ENCODE measurements at places on chromosomes 16 and 17.

GRCh38 chr16:85903559-85903958, 4.6 kb downstream of the IRF8 start:
- DNase-seq: no peak

DNA sequence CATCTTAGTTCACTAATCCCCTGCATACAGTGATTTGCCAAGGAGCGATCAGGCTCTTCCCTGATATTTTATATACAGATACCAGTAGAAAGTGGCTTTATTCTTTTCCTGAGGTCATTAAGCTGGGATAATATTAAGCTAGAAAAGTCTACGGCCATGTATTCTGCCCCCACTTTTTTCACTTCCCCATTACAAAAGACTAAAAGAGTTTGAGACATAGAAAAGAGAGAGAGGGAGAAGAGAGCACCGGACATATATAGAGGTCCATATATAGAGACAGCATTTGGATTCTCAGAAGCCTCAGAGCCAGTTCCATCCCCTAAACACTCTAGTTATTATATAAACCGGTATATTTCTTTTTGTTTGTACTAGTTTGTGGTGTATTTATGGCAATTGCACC, 166.5 kb upstream of the ANKFN1 start:
- DNase-seq: no peak

GRCh38 chr17:17834974-17835373, 1.8 kb downstream of the SREBF1 start:
- DNase-seq: no peak

DNA sequence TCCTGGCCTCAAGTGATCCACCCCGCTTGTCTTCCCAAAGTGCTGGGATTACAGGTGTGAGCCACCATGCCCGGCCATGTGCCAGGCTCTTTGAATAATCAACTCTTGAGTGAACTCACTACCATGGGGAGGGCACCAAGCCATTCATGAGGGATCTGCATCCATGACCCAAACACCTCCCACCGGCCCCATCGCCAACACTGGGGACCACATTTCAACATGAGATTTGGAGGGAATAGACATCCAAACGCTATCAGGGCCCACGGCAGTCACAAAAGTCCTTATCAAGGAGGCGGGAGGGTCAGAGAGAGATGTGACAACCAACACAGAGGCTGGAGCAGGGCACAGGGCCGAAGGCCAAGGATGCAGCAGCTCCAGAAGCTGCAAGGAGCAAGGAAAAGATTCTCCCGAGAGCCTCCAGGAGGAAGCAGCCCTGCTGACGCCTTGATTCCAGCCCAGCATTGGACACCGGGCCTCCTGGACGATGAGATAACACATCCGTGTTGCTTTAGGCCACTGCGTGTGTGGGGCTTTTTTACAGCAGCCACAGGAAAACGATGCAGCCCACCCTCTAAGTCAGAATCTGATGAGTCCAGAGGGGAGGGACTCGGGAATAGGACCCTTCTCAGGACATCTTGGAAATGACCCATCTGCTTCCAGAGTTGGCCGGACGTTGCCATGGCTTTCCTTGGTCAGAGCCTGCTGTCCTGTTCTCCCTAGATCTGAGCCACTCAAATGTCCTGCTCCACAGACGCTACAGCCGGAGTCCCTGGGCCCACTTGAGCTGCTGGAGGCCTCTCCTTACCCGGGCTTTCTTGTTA, 47.3 kb upstream of the CMIP start:
- no peak for DNase-seq

- peak; percentile 87 for DNase-seq
Measured at GRCh38 chr17:2392252-2393173, 8.3 kb downstream of the MNT start.

DNA sequence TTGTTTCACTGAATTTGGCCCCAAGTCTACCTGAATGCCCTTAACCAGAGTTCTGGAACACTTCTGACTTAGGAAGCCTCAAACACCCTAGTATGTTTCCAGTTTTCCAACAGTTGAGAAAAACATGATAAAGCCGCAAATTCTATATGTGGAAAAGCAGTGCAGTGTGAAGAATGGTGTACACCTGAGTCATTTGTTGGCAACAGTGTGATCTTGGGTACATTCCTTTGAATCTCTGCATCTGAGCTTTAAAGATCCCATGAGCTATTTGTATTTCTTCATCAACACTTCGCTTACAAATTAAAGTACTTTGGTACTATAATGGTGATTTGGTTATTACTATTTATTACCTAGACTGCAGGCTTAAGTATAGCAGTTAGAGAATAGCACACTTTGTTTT, 93.6 kb upstream of the TBX2 start:
- DNase-seq: no peak

- peak; percentile 65 for DNase-seq
Measured at GRCh38 chr17:16987830-16988601, 16.1 kb upstream of the TNFRSF13B start.

GRCh38 chr17:31686495-31686894, 172.5 kb downstream of the COPRS start:
- DNase-seq: no peak

GRCh38 chr16:55322327-55322726, 1.7 kb upstream of the IRX6 start:
- DNase-seq: no peak

GRCh38 chr16:35687781-35688180, 2228.4 kb downstream of the TP53TG3F start:
- DNase-seq: no peak

GRCh38 chr16:9429646-9430330, 338.3 kb downstream of the HAPSTR1 start:
- DNase-seq: no peak

All from GM04504 (cell line).